ENCODE measurements at places on chromosomes 12 and 14.

- no peaks in the 10 kb centered on the region for H3K4me1 ChIP-seq
- H3K27ac ChIP-seq, result no peak overlapping the region
- no peaks in the 10 kb centered on the region for H3K36me3 ChIP-seq
- H3K27me3 ChIP-seq, result peaks cover 2% of the 10 kb centered on the region
Measured at GRCh38 chr14:24390701-24391468, 7.9 kb upstream of the NYNRIN start.

GRCh38 chr12:1422604-1423315, 171.6 kb downstream of the FBXL14 start:
- no peaks in the 10 kb centered on the region for H3K36me3 ChIP-seq
- no peaks in the 10 kb centered on the region for H3K27me3 ChIP-seq
- no peak for DNase-seq
- H3K4me1 ChIP-seq, result no peaks in the 10 kb centered on the region
- no peak overlapping the region for H3K4me3 ChIP-seq

GRCh38 chr14:22896760-22897159, 13.7 kb downstream of the REM2 start:
- DNase-seq, result no peak
- H3K4me1 ChIP-seq, result no peaks in the 10 kb centered on the region
- H3K27me3 ChIP-seq, result no peaks in the 10 kb centered on the region
- H3K27ac ChIP-seq, result no peak overlapping the region

DNA sequence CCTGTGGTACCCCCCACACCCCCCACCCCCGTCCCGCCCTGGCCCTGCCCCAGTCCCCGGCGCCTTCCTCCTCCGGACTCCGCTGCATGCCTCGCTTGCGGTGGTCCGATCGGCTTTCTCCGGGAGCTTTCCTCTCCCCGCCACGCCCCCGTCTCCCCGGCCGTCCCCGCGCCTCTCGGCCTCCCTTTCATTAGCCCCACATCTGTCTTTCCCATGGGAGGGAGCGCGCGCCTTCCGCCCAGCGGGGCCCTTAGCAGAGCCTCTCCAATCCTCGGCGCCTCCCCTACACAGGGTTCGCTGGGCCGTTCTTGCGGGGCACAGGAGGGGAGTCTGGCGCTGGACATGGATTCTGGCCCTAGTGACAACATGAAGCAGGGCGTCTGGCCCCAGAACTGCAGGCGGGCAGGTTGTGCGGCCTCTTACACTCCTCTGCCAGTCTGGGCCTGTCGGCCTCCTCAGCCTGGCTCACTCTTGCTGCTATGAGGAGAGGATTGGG, 1.5 kb upstream of the EFS start:
- no peaks in the 10 kb centered on the region for H3K36me3 ChIP-seq
- no peak for DNase-seq
- H3K4me3 ChIP-seq, result no peak overlapping the region
- no peaks in the 10 kb centered on the region for H3K27me3 ChIP-seq

GRCh38 chr12:89528434-89528833, 2.6 kb upstream of the POC1B start:
- H3K4me1 ChIP-seq, result peaks cover 8% of the 10 kb centered on the region
- H3K4me3 ChIP-seq, result no peak overlapping the region
- DNase-seq, result no peak
- no peaks in the 10 kb centered on the region for H3K27me3 ChIP-seq

- no peaks in the 10 kb centered on the region for H3K36me3 ChIP-seq
- H3K4me3 ChIP-seq, result no peak overlapping the region
- no peaks in the 10 kb centered on the region for H3K27me3 ChIP-seq
- no peak for DNase-seq
- no peak overlapping the region for H3K27ac ChIP-seq
Measured at GRCh38 chr14:98931911-98932310, 340.1 kb downstream of the BCL11B start.

- no peaks in the 10 kb centered on the region for H3K4me1 ChIP-seq
- H3K4me3 ChIP-seq, result no peak overlapping the region
Measured at GRCh38 chr12:3220382-3221321, 143.5 kb downstream of the TSPAN9 start.

DNA sequence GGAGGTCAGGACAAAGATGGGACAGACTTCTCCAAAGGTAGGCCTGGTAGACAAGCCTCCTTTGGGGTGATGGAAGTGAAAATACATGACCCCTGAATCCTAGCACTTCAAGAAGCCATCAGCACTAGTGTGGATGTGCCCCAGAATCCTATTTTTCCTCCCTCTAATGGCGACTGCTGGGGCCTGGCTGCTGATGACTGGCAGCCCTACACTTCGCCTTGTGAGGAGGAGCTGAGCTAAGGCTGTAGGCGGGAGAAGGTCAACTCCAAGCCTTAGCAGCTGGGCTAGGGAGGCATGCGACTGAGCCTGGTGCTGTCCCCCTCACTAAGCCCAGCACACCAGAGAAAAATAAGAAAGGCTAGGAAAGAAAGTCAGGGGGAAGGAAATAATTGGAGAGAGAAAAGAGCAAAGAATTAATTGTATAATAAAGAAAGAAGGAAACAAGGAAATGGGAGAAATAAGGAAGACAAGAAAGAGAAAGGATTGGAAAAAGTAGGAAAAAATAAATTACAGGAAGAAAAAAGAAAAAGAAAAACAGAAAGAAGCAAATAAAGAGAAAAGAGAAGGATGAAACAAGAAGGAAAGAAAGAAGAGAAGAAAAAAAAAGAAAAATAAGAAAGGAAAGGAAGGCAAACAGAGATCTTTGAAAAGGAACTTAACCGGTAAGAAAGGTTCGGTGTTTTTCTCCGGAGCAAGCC, 4.7 kb upstream of the HOXC10 start:
- H3K27me3 ChIP-seq, result no peaks in the 10 kb centered on the region
- H3K4me3 ChIP-seq, result peak overlapping the region; percentile 65
- H3K4me1 ChIP-seq, result peaks cover 56% of the 10 kb centered on the region

- no peak overlapping the region for H3K27ac ChIP-seq
- no peaks in the 10 kb centered on the region for H3K36me3 ChIP-seq
- DNase-seq, result no peak
- no peak overlapping the region for H3K4me3 ChIP-seq
- H3K4me1 ChIP-seq, result no peaks in the 10 kb centered on the region
Measured at GRCh38 chr14:103730490-103731035, 15.0 kb downstream of the ZFYVE21 start.

DNA sequence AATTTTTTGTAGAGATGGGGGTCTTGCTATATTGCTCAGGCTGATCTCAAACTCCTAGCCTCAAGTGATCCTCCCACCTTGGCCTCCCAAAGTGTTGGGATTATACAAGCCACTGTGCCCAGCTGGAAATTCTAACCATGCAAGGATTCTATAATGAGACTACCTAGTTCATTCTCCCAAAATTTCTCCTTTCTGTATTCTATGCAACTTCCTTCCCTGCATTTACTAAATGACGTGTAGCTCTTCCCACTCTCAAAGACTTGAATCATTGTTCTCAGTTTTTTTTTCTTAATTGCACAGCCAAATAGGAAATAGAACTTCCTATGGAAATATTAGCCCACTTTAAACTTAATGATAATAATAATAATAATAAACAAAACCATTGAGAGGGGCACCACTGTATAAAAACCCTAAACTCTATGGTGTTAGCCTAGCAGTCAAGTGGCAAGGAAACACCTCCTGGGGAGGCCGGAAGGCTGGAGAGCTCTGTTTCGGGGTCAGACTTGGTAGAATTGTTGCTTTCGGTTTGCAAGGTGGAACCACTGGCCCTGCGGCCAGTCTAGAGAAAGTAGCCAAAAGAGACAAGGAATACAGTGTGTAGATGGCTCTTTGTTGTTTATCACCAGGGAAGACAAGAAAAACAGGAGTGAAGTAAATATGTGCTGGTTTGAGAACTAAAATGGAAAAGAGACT, 40.0 kb upstream of the TESC start:
- no peaks in the 10 kb centered on the region for H3K27me3 ChIP-seq
- H3K27ac ChIP-seq, result no peak overlapping the region
- H3K4me1 ChIP-seq, result no peaks in the 10 kb centered on the region
- no peak for DNase-seq
- no peaks in the 10 kb centered on the region for H3K36me3 ChIP-seq
